ENCODE measurements at places on chromosomes 1 and 21.

DNA sequence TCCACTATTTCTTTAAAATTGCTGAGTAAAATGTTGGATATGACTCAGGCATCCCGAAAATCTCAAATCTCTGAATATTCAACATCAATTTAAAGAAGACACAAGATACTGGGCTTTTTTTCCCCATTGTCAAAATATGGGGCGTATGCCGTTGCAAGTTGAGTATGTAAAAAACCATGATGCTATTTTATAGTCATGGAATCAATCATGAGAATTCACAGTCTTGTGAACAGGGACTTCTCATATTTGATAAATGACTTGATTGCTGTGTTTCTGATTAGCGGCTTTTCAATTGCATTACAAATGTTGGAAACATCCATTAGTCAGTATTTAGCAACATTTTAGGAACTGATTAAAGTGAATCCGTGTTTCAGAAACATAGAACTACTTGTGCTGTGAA is 45.3 kb downstream of the SETD4 start:
- no peak for DNase-seq

DNA sequence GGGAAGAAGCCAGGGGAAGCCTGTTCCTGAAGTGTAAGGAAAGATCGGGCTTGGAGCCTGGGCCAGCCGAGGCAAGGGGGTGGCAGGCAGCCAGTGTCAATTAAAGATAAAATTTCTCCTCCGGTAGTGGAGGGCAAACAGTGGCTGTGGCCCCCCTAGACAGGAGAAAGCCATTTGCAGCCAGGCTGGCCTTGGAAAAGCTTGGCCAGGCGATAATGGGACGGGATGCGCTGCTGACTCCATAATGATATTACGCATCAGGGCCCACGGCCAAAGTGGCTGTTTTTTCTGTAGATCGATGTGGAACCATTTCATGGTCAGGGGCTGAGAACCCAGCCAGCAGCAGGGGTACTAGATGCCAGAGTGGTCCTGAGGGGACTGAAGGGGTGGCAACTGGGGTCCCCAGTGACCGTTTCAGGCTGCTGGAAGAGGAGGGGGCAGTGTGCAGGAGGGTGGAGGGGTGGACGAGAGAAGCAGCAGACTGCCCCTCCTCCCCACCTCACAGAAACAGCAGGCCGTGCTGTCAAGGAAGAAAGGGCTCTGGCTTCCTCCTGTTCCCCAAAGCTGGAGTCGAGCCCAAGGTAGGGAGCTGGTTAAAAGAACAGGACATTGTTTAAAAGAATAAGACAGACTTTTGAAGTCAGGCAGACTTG is 25.2 kb downstream of the KCNC4 start:
- DNase-seq = peak; percentile 54

- peak; percentile 6 for DNase-seq
Measured at GRCh38 chr1:209202830-209203532, 380.5 kb upstream of the CAMK1G start.

- no peak for DNase-seq
Measured at GRCh38 chr1:1943834-1944570, 24.9 kb upstream of the TMEM52 start.

- DNase-seq = no peak
Measured at GRCh38 chr1:111361761-111362160, 65.8 kb downstream of the OVGP1 start.

- DNase-seq = no peak
Measured at GRCh38 chr1:228345201-228345930, 61.3 kb downstream of the TRIM11 start.

GRCh38 chr1:19852036-19852435 is 30.2 kb upstream of the OTUD3 start:
- DNase-seq = no peak

DNA sequence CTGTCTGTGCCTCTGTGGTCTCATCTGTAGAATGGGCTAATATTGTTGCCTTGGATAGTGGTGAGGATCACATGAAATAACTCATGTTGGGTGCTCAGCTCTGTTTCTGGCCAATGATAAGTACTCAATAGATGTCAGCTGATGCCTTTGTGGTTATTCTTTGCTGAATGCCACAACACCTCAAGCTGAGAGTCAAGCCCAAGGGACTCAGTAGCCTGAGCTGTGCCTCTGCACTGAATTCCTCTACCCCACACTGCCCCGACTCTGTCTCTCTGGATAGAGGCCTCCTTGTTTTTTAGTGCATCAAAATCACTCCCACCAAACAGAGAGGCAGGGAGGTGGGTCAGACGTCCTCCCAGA is 196.1 kb upstream of the VAMP3 start:
- no peak for DNase-seq

GRCh38 chr21:46561445-46562090 is 43.3 kb downstream of the S100B start:
- DNase-seq = no peak

- no peak for DNase-seq
Measured at GRCh38 chr1:154883919-154884868, 14.1 kb upstream of the KCNN3 start.

GRCh38 chr21:31299291-31300147 is 44.5 kb downstream of the TIAM1 start:
- no peak for DNase-seq

- DNase-seq = peak; percentile 79
Measured at GRCh38 chr1:205543351-205544301, 39.2 kb downstream of the CDK18 start.

DNA sequence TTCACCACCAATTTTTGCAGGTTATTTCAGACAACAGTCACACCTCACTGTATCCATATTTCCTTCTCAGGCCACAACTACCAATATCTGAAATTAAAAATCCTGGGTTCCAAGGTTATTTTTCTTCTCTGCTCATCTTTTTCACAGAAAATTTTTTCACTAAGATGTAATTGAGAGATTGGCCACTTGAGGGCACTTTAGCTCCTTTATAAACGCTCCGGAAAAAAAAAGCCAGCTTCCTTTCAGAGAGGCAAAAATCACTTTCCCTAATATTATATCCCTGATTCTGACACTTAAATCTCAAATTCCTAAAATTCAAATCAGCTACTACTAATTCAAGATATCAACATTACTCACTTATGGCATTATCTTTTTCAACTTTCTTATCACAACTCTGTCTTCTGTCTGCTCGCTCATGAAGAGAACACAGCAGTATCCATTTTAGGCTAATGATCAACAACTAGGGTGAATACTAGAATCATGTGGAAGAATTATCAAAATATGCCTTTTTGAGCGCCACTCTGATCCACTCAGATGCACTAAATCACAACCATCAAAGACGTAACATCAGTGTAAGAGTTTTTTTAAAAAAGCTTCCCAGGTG is 101.4 kb upstream of the RGS1 start:
- DNase-seq = peak; percentile 28

DNA sequence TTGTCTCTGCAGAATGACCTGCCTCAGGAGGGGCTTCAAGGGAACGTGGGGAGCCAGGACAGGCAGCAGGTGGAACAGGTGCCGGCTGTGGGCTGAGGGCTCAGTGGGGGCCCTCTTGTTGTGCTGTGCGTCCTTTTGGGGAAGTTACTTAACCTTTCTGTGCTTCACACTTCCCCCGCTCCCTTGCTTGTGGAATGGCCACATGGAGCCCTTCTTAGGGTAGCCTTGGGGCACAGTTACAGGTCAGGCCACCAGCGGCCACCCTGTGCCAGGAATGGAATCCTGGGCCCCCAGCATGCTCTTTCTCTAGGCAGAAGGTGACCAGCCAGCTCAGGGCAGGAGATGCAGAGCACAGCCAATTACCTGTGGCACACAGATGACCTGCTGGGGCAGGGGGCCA is 2.6 kb downstream of the IKBKE start:
- DNase-seq = no peak

GRCh38 chr1:86305731-86306130 is 90.4 kb downstream of the ODF2L start:
- DNase-seq = no peak

GRCh38 chr21:41369105-41369919 is 7.5 kb downstream of the MX2 start:
- no peak for DNase-seq

GRCh38 chr1:167532375-167532774 is 14.0 kb upstream of the CD247 start:
- DNase-seq = no peak

DNA sequence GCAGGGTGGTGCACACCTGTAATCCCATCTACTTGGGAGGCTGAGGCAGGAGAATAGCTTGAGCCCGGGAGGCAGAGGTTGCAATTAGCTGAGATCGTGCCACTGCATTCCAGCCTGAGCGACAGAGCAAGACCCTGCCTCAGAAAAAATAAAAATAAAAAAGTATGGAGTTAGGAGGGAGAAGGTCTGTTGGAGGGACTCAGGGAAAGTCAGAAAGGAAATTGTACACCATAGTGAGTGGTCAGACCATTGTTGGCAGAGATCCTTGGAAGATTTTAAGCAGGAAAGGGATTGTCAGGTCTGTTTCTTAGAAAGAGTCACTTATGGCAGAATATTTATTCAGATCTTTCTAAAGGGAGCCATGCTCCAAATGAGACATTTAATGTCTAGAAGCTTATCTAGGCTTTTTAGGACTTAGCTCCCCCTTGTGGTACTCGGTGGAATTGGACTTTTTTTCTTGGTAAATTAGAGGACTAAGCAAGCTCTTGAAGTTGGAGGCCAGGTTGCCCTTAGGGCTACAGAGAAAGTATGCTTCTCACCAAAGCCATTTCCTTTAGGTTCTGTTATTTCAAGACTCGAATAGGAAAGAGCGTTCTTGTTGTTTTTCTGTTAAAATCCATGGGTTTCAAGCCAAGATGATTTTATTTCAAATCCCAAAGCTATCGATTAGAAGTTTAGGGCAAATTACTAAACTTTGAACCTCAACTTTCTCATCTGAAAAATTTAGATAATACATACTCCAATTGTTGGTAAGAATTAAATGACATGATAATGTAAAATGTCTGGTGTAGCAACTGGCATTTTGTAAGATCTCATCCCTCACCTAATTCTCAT is 16.5 kb downstream of the MIA3 start:
- peak; percentile 76 for DNase-seq

GRCh38 chr1:197696372-197696771 is 78.9 kb downstream of the DENND1B start:
- no peak for DNase-seq

GRCh38 chr1:51288578-51288977 is 41.8 kb downstream of the TTC39A start:
- no peak for DNase-seq

DNA sequence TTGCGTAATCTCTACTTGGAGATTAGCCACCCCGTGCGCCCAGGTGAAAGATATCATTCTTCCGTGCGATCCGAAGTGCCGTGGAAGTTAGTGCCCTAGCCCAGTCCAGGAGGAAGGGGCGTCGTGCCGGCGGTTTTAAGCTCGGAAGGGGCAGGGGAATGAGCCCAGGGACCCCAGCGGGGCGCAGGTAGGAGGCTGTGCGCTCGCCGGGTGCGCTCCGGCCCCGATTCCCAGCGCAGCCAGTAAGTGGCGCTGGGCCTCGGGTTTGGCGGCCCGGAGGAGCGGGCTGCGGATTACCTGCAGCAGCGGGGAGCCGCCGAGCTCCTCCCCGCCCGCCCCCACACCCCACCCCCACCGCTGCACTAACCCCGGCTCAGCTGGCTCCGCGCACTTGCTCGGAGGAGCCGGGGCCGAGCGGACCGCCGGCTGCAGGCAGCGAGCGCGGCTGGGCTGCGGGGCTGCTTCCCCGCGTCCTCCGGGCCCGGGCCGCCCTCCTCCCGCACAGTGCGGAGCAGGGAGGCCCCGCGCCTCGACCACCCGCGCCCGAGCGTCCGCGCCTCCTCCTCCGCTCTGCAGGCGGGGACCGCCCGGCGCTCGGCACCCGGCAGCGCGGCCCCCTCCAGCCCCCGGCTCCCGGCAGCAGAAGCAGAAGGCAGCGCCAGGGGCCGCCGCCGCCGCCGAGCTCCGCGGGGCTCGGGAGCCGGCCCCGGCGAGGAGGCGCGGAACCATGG is at the start of gene RYR2:
RYR2 (plus strand) TSS at position 390 of the 731 bp plus-strand sequence; CDS start at position 728, 338 bp downstream.
- no peak for DNase-seq

GRCh38 chr1:160779626-160780397 is 16.2 kb upstream of the LY9 start:
- no peak for DNase-seq

DNA sequence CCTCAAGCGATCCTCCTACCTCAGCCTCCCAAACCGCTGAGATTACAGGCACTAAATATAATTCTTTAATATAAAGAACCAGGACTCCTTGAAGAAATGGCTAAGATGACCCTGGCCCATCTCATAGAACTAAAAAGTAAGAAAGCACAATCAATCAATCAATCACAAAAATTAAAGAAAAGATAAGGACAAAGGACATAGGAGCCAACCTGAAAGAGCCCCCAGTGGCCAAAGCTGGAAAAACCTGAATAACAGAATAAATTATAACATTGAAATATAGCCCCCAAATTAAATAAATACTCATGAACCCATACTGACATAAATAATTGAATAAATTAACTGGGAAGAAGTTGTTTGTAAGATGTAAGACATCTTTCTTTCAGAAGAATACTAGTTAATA is 8.9 kb downstream of the NUP210L start:
- no peak for DNase-seq

GRCh38 chr1:204416589-204417073 is 5.0 kb upstream of the PPP1R15B start:
- no peak for DNase-seq

GRCh38 chr21:17428484-17428869 is 84.4 kb upstream of the CXADR start:
- DNase-seq = no peak

DNA sequence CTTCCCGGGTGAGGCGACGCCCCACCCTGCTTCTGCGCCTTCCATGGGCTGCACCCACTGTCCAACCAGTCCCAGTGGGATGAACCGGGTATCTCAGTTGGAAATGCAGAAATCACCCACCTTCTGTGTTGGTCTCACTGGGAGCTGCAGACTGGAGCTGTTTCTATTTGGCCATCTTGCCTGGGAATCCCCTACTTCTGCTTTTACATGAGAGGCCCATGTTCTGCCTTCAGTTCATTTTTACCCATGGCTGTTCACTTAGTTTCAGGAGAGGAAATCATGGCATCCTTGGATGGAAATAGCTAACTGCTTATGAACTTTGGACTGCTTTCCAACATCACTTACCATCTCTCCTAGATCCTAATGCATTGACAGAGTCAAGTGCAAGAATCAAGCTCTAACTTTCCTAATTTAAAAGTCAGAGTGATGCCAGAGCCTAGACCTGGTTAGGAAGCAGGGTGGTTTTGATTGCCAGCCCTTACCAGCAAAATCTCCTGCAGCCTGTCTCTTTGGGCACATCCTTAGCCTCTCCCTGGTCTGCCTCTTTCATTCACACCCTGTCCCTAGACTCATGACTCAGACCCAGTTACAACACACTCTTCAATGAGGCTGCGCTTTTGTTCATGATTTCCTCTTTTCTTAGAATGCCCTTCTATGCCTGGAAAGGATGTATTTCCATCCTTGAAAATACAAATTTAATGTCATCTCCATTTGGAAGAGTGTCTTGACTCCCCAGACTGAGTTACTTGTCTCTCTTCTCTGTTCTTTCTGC is 137.2 kb downstream of the KCTD3 start:
- DNase-seq = no peak
